Osteoblast (primary cell): ENCODE measurements at places on chromosomes 2 and 18.

DNA sequence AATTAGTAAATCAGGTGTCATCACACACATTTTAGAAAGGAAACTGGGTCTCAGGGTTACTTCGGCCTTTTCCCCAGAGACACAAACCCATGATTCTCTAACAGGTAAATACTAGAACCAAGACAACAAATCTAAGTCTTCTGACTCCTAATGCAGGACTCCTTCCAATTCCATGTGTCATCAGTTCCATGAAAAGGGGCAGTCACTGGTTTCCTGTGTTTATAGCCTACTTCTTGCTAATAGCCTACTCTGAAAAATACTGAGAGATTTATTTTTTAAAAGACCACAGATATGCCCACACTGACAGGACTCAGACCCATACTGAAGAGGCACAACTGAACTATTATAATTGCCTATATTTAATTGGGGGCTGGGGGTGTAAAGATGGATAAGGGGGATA lies 33.0 kb downstream of the RAB1A start:
- peak; percentile 42 for DNase-seq

GRCh38 chr2:218859556-218859987 lies at the start of gene WNT6:
WNT6 (plus strand) TSS chr2:218859805; CDS start chr2:218860038, 233 bp downstream.
- DNase-seq = peak; percentile 82

DNA sequence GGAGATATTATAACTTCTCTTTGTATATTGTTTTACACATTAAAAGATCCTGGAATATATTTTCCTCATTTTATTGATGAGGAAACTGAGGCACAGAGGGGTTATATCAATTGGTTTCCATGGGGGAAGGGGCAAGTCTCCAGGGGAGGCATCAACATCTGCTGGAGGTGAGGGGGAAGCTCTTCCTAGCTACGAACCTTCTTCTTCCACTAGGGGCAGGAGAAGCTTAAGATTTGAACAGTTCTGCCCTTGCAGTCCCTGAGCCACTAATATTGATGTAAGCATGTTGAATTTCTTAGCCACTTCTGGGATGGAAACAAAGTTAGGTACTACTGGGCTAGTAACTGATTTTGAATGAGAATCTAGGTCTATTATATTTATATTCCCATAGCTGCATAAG lies 140.1 kb upstream of the AQP4 start:
- no peak for DNase-seq

DNA sequence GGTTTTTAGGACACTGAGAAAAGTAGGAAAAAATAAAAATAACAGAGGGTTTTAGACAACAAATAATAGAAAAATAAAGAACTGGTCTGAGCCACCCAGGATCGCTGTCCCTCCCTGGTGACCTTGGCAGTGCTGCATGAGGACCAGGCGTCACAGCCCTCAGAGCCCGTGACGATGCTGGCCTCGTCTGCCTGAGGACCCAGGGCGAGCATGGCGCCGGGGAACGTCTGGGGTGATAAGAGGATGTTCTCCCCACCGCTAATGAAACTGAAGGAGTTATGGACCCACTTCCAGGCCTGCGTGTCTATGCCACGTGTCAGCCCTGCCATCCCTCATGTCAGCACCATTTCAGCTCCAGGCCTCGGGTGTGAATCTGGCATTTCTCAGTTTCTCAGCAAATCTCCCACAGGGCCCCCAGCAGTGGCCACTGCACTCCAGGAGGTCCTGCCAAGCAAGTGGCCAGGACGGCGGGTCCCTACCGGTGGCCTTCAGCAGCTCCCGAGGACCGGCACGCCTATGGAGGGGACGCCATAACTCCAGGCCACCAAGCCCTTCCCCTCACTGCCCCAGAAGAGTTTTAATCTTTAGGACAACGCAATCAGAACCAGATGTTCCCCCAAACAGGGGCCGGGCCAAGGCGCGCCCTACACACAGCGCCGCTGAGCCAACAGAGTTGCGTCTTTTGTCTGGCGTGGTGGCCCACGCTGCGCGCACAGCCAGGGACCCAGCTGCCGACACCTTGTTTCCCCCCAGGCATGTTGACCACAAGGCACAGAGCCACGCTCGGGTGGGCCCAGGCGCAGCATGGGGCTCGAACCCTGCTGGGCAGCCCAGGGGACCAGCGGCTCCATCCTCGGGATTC lies 179.7 kb downstream of the TWIST2 start:
- peak; percentile 54 for DNase-seq

DNA sequence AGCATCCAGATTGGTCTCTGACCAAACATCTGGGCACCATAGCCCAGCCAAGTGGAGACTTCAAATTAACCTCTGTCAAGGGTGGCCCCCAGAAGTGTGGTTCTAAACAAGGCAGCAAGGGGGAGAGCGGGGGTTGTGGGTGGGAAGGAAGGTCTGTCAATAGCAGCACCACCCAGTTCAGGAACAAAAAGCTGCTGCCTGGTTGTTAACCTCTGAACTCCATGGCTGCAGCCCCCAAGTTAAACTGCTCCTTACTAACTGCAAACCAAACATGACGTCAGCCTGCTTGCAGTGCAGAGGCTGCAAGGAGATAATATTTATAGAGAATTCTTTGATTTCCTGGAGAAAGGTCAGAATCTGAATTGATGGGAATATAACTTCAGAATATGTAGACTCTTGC lies 76.5 kb downstream of the ARL4C start:
- no peak for DNase-seq

- DNase-seq = no peak
Measured at GRCh38 chr2:148108385-148108784, 87.5 kb downstream of the MBD5 start.

GRCh38 chr2:60857056-60857455 lies 24.3 kb upstream of the REL start:
- peak; percentile 66 for DNase-seq

DNA sequence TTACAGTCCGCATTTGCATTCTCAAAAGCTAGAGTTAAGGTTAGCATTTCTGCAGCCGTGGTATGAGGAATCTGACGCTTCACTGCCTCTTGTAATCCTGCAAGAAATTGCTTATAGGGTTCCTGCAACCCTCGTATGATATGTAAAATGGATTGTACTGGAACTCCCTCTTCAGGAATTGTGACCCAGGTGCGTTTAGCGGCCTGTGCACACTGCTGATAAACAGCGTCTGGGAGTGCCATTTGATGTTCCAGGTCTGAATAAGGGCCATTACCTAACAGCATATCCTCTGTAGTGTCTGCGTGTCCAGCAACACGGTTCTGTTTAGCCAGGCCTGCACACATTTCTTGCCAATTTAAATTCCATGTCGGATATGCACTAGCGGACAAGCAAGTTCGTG lies 42.5 kb downstream of the CXCR4 start:
- DNase-seq = no peak

GRCh38 chr2:238878051-238878735 lies 30.3 kb downstream of the TWIST2 start:
- no peak for DNase-seq

DNA sequence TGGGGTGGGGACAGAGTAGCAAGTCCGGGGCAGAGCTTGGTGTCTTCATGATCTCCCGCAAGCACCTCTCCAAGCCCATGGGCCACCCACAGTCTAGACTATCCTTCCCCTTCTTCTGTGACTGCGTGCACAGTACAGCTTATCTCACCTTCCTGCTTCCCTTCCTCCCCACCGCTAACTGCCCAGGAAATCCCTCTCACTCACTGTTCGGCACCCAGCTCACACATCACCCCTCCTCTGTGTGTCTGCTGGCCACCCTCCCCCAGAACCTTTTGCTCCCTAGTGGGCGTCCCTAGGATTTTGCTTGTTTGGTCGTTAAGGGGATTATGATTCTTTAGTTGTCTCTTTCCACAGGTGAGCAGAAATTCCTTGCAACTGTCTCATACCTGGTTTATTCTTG lies 31.5 kb upstream of the SMAD7 start:
- no peak for DNase-seq

- peak; percentile 98 for DNase-seq
Measured at GRCh38 chr2:196639180-196640030, at the start of gene CCDC150. CCDC150 (plus strand) TSS chr2:196639715; CDS start chr2:196639767, 52 bp downstream.

- no peak for DNase-seq
Measured at GRCh38 chr18:63487676-63488075, 10.9 kb downstream of the SERPINB5 start.

DNA sequence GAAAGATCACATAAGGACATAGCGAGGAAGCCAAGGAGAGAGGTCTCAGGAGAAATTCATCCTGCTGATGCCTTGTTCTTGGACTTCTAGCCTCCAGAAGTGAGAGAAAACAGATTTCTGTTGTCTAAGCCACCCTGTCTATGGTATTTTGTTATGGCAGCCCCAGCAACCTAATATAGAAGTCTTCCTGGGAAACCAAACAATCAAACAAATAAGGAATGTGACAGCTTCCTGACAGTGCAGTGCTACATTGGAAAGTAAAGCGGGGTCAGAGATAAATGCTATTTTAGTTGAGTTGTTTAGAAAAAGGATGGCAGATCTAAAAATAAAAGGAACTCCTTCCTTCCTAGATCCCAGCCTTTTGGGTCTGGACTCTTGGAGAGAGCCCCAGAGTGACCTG lies 443.2 kb upstream of the GYPC start:
- DNase-seq = no peak

GRCh38 chr2:140667203-140667602 lies 1463.6 kb downstream of the LRP1B start:
- DNase-seq = no peak

DNA sequence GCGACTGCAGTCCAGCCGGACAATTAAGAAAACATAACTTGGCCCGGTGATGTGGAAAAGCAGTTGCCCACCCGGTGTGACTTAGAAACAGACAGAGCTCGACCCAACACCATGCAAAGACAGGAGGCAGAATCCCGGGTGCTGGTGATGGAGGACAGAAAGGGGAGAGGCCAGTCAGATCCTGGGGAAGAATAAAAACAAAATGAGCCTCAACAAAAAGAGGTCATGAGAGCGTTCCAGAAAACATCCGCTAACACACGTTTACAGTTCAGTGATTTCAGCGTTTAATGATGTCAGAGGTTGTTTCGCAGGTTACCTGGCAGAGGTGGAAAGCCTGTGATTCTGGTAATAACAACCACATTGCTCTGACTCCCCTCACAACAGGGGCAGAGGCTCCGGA lies 111.9 kb downstream of the OSR1 start:
- no peak for DNase-seq
